ENCODE measurements at places on chromosomes 11 and 22.

DNA sequence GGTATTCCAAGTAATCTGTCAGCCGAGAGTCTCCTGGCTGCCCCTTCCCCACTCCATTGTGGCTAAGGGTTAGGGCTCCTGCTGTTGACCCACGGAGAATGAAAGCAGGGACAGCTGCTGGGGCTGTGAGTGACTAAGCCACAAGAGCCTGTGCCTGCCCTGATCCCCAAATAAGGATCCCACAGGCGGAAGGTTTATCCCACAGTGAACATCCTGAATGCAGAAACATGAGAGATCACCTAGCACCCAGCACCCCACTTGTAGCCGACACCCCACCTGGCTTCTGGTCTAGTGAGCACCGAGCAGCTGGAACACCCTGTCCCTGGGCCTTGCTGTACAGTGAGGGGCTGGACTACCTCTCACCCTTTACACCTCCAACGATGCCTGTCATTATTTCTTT lies 117.7 kb upstream of the LMO1 start:
- DNase-seq: peak; percentile 14

DNA sequence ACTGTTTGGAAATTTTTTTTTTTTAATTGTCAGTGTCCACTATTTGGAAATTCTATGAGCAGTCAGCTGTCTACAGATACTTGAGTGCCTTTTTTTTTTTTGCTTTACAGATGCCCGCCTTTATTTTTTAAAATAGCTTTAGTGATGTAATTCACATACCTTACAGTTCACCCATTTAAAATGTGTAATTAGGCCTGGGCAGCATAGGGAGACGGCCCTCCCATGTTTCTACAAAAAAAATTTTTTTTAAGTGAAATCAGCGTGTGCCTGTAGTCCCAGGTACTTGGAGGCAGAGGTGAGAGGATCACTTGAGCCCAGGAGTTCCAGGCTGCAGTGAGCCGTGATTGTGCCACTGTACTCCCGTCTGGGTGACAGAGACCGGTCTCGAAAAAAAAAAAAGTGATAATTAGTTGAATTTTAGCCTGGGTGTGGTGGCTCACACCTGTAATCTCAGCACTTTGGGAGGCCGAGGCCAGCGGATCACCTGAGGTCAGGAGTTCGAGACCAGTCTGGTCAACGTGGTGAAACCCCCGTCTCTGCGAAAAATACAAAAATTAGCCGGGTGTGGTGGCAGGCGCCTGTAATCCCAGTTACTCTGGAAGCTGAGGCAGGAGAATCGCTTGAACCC lies 1.5 kb downstream of the ZNF143 start:
- no peak for DNase-seq

GRCh38 chr11:131642756-131643531 lies 272.5 kb downstream of the NTM start:
- no peak for DNase-seq

DNA sequence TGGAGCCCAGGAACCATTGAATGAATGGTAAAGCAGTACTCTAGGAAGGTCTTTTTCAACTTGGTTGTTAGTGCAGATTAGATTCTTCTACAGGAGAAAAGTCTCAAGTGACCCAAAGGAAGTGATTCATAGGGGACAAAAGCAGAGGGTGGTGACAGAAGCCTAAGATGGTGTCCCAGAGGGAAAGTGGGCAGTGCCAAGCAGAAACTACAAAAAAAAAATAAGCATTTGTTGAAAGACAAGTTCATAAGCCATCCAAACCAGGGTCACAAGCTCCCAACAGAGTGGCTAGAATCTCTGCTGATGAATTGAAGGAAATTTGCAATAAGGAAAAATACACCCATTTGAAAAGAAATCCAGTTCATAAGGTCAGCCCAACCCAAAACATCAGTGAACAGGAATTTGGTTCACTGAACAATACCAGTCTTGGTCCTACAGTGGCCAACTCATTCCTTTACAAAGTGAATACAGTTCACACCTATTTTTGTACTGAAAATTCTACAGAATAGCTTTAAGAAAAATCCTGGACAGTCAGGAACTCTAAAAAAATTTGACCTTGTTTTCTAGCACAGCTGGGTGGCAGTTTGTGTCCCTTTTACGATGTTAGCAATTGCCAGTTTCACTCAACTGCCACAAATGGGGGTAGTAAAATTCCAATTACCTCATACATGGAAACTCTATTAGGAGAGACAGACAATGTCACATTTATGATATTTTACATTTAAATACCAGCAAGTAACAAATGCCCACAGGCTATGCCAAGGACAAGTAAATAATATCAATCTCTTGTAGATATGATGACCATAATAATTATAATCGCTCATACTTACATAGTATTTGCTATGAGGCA lies 21.6 kb upstream of the NUP160 start:
- no peak for DNase-seq

DNA sequence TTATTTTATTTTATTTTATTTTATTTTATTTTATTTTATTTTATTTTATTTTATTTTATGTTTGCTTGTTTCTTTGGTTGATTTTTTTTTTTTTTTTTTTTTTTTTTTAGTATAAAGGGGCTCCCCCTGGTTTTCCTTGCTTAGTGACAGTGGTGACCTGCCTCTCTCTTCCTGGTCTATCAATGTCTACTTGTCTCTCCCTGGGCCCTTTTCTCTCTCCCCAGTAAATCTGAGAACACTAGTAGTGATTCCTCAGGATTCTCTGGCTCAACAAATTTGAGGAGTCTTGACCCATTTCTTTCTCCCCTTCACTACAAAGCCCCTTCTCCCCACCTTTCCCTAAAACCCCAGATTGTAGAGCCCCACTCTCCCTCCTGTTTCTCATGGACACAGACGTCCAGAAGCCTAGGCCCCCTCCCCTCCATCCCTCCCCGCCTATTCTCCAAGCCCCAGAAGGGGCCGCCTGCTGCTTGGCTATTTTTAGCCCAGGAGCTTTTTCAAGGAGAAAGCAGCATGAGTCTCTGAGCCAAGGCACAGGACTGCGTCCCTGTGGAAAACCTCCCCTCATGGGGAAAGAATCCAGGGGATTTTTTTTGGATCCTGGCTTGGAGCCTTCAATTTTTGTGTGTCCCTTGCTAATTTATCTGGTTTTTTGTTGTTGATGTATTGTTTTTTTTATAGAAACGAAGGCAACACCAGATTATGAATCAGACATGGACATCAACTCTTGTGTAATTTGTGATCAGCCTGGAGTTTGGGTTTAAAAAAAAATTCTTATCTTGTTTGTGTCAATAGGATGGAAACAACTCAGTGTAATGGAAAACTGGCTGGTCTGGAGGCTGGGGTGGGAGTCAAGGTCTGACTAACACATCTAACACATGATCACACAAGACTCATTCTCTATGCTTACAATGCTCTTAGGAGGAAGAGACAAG lies 17.5 kb upstream of the ACCSL start:
- no peak for DNase-seq

- DNase-seq: no peak
Measured at GRCh38 chr11:132728026-132728425, 804.3 kb downstream of the OPCML start.

DNA sequence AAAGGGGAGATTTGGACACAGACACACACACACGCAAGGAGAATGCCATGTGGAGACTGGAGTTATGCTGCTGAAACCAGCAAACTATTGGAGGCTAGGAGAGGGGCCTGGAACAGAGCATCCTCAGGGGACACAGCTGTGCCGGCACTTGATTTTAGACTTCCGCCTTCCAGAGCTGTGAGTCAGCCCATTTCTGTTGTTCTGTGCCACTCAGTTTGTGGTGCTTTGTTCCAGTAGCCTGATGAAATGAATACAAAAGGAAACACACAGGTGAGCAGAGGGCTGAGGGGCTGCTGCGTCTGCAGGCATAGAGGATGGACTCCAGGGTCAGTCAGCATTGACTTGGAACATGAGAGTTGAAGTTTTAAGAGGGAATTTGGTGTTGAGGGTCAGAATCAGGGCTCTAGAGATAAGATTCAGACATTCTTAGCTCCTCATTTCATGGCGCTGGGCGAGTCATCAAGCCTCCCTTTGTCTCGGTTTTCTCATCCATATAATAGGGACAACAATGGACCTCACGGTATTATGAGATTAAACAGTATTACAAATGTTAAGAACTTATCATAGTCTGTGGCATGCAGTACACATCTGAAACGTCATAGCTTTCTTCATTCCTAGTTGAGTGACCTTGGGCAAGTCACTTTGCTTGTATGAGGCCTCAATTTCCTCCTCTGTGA lies 191.0 kb downstream of the MIAT start:
- DNase-seq: no peak

DNA sequence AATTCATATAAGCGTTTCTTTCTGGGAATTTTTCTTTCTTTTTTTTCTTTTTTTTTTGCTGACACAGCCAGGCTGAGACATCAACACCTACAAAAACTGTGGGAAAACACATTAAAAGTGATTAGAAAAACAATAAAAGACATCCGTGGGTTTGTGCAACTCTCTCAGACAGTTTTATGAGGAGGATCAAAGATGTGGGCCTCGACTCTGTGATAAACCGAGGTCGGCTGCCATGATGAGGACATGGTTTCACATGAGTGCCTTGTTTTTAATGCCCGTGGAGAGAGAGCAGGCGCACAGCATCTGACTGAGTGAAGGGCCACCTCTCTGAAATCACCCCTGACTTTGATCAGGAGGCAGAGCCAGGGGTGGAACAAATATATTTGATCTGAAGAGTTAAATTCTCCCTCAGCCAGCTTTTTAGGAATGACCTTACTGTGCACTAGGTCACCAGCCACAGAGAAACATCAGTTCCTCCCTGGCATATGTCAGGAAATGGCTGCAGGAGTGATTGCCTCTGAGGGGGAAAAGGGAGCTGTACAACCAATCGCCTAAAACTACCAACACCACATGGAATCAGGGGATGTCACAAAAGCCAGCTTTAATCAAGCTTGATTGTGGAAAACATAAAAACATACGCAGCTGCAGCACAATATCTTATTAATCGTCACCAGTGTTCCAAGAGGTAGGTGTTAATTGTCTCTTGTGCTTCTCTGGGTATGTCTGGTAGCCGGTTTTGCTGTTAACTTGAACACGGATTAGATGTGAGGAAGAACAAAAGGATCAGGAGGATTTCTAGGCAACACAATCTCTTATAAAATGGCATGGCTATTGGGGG lies 164.7 kb downstream of the MAML2 start:
- no peak for DNase-seq

DNA sequence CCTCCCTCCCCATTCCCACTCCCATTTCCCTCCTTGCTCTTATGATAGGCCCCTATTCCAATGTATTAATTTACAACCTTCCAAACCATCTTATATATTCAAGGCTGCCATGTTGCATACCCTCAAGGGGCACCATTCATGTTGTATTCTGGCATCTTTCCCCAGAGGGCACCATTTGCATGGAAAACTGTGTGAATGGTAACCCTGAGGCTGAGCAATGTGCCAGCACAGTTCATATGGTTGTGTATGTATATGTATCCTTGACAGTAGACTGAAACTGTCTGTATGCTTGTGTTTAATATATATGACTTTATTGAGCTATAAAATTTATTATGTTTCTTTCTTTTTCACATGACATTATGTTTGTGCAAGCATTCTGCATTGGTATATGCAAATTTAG lies 7.3 kb downstream of the RASSF10 start:
- DNase-seq: no peak

DNA sequence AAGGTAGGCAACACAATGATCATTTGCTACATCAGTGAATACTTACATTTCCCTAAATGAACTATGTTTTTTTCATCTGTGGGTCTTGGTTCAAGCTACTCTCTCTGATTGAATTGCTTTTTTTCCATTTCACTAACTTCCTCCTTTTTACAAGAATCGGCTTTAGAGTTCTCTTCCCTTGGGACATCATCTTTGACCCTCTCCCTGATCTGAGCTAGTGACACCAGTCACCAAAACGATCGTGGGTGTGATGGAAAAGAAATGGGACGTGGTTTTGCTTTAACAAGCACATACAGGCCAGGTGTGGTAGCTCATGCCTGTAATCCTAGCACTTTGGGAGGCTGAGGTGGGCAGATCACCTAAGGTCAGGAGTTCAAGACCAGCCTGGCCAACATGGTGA lies 129.9 kb downstream of the WT1 start:
- DNase-seq: no peak

DNA sequence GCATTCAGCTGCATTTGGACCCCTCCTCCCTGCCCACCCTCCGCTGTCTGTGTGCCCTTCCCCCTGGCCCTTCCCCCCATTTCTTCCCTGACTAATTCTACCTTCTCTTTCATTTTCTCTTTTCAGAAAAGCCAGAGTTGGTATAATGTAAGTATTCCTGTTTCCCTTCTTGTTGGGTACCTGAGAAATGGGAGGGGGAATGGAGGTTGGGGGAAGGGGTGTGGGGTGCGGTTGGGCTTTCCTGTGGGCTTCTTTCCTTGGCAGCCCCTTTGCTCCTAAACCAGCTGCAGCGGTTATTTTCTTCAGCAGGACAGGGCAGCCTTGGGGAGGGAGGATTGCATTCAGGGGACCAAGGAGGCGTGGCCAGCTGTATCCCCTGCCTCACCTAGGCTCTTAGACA lies 70.2 kb downstream of the SCN3B start:
- DNase-seq: no peak

DNA sequence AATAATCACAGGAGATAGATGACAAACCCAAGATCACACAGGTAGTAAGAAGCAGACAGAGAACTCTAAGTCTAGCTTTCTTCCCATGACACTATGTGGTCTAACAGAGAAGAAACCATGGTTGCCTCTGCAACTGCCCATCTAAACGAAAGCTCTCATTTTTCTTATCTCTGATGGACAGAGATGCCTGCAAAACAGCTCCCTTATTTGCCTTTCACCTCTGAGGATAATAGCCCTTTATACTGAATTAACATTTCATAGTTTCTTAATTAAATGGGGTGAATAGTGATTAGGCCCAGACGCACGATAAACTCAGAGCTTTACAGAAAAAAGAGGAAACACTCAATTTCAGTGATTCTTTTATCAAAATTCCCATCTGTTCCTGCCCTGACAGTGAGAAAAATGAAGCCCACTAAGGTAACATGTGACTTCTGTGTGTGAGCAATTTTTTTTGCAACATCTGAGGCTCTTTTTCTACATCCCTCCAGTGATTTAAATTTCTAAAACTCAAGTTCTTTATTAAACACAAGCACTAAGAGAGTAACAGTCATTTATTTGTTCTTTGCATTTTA lies 24.6 kb downstream of the OR2AG2 start:
- DNase-seq: no peak

- DNase-seq: no peak
Measured at GRCh38 chr22:40425082-40425481, 54.7 kb downstream of the SGSM3 start.

DNA sequence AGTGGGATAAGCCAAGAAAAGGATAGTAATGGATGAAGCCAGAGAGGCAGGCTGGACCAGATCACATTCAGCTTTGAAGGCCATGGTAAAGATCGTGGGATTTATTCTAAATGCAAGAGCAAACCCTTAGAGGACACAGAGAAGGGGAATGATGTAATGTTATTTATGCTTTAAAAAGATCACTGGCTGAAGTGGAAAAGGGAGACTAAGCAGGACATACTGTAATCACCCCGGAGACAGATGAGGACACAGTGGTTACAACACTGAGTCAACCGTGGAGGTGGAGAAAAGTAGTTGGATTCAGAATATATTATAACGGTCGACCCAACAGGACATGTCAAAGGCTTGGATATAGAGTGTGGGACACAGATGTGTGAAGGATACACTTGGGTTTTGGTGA lies 38.5 kb downstream of the CDON start:
- DNase-seq: no peak
